ENCODE measurements at places on chromosomes 11 and 22.

DNA sequence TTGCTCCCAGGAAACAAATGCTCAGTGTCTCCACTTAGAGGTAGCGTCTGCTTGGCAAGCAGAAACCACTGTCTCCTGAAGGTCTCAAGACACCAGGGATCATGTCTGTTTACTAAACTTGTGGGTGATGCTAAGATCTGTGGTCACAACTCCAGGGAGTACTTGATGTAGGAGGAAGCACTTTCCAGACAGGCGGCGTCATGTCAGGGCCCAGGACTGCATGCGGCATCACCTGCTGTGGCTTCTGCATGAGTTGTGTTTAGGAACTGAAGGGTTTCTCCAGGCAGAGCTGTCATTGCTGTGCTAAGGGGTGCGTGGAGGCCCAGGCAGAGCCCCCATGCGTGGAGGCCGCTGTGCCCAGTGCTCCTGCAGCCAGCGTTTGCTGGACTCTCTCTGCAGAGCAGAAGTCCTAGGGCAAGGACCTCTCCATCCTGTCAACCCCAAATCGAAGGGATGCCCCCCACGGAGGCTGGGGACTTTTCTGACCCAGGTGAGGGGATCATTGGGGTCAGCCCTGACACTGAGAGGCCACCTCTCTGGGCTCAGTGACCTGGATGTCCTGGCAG is 8.1 kb upstream of the PANX2 start:
- no peak for DNase-seq

GRCh38 chr11:73359341-73359740 is 16.9 kb upstream of the RELT start:
- DNase-seq, result no peak

GRCh38 chr11:116732271-116733042 is 40.3 kb downstream of the BUD13 start:
- DNase-seq, result peak; percentile 89

DNA sequence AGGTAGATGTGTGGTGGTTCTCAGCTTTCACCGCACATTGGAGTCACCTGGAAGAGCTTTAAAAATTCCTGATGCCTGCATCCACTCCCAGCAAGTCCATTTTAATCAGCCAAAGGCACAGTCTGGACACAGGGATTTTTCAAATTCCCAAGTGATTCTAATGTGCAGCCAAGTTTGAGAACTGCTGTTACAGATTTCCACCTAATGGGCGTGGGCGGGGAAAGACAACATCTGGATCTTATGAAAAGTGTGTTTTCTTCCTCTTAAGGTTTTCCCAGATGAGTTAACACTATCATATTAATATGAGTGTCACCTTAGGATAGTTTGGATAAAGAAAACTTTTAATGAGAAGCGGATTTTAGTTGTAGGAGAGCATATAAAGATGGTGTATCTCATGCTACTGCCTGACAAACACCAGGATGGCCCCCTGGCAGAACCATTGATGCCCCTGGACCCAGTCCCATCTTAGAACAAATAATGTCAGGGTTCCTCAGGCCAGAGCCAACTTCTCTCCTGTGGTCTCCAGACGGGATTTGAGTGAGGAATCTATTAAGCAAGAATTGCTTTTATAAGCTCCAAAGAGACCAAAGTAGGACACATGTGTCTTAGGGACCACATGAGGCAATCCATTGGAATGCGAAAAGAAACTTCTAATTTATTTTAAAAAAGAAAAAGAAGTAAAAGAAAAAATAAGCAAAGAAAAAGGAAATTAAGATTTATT is 31.9 kb downstream of the POU2AF1 start:
- no peak for DNase-seq

GRCh38 chr11:34284156-34284555 is 73.7 kb downstream of the ABTB2 start:
- no peak for DNase-seq

DNA sequence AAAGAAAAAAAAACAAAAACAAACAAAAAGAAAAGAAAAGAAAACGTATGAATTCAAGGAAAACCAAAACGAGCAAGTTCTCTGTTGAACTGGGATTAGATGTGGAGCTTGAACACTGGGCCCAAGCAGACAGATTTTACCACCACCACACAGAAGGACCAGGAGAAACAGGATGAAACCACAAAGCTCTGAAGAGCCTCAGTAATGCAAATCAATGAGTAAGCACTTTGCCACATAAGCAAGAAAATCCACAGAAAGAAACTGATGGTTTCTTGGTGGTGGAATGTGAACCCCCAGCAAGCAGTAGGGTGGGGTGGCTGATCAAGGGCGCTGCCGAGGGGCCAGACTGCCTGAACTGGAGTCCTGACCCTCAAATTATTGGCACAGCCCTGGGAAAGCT is 50.9 kb upstream of the NFRKB start:
- no peak for DNase-seq

DNA sequence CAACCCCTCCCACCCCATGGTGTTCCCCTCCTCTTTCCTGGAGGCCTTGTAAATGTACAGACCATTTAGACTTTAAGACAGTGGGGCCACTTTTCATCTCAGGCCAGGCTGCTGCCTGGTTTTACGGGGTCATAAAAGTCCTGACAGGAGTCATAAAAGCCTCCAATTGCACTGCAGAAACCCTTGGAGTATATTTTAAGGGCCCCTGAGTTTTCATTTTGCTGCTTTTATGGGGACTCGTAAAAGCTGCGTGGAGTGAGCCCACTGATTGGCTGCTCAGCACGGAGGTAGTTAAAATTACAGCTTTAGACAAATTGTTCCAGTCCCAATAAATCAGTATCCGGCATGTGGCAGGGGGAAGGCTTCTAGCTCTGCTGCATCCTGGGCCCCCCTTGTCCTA is 627.6 kb downstream of the NTM start:
- peak; percentile 47 for DNase-seq

DNA sequence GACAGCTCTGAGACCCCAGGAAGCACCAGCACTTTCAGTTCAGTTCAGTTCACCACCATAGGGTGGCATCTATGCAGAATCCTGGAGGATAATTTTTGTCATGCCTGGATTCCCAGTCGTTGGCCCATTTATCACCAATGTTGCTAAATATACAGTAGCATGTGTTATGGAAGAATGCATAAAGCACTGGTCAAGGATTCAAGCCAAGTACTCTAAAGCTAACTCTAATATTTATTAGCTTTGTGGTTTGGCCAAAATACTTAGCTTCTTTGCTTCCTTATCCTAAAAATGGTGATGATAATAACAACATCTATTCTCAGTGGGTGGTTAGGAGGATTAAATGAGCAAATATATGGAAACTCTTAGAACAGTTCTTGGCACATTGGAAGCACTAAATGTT is 294.7 kb upstream of the ZC3H12C start:
- no peak for DNase-seq

DNA sequence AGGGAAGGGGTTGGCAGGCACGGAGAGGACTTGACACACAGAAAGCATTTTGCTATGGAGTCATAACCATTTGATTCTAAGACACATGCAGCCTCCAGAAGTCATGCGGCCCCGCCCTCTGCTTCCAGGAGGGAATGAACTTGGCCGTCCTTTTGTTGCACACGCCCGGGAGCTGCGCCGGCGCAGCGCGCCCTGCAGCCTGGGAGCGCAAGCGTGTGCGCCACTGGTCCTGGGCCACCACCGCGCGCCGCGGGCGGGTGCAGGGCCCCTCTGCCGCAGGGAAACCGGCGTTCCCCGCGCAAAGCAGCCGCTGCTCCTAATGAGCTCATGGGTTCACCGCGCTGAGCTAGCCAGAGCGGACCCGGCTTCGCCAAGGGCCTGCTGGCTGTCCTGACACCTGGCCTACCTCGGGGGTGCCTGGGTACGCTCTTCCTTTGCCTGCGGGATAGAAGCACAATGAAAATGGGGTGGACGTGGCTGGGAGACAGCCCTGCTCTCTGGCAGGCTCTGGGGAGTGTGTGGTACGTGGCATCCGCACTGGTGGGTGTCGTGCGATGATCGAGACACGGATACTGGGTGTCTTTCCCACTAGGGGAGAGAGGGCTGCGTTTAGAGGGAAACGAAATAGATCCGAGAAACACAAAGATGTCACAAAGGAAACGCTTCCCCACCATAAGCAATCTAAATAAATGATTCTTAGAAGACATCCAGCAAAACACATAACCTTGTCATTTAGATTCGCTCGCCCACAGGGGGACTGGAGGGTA is 669 bp downstream of the MICAL3 start:
- DNase-seq, result peak; percentile 65

DNA sequence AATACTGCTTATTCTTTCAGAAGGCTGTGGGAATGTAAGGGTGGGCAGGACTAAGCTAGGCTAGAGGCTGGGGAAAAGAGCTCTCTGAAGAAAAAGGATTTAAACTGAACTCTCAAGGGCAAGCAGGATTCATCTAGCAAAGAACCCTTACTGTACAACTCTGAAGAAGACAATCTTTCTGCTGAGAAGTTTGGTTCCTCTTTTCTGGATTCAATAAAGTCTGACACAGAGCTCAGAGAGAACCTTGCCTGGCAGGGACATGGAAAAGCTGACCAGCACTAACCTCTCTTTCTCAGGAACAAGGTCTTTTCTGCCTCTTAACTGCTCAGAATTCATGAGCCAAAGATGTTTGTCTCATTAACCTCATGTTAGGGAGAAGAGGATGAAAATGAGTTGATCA is 388.4 kb upstream of the DDI1 start:
- DNase-seq, result no peak

- no peak for DNase-seq
These were observed 942 bp upstream of the TSPAN18 start for GRCh38 chr11:44725757-44726282.

DNA sequence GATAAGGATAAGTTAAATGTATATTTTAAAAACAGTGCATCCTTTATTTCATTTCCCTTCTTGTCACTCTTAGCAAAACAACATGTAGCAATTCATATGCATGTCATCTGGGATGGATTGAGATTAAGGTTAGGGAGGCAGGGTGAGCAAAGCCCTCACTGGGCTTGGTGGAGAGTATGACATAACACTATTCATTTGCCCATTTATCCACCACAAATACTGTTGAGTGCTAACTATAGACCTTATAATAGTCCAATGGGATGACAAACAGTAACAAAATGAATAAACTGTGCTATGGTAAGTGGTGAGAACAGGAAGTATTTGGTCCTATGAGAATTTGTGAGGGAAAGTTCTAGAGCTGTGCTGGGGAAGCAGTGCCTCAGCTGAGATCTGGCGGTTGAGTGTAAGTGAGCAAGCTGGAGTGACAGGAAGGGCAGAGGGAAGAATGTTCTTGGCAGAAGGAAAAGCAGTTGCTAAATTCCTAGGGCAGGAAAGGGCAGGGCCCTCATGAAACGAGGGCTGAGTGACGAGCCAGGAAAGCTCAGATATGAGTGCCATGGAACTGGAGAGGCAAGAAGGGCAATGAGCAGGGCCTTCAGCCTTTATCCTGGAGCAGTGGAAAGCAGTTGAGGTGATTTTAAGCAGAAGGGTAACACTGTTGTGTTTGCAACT is 6.7 kb downstream of the HSD17B12 start:
- peak; percentile 32 for DNase-seq
